ENCODE measurements at places on chromosomes 6 and 20.

- no peak for DNase-seq
These were observed 25.4 kb downstream of the UNC5CL start for GRCh38 chr6:41013466-41014153.

DNA sequence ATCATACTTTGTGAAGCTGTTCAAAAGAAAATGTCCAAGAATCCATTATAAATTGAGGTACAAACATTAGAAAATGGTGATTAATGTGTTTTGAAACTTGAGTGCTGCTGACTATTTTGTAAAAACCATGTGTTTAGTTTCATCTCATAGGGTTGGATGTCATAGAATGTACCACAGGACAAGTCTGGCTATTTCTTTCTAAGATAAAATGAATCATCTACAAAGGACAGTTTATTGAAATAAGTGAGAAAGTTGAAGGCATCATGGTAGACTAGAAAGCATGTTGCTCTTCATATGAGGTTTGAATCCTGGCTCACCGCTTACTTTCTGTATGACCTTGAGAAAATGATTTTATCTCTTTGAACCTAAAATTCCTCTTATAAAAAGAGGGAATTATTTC, 29.2 kb upstream of the SMAP1 start:
- DNase-seq: no peak

GRCh38 chr6:157225575-157225995, 97.7 kb downstream of the TMEM242 start:
- no peak for DNase-seq

DNA sequence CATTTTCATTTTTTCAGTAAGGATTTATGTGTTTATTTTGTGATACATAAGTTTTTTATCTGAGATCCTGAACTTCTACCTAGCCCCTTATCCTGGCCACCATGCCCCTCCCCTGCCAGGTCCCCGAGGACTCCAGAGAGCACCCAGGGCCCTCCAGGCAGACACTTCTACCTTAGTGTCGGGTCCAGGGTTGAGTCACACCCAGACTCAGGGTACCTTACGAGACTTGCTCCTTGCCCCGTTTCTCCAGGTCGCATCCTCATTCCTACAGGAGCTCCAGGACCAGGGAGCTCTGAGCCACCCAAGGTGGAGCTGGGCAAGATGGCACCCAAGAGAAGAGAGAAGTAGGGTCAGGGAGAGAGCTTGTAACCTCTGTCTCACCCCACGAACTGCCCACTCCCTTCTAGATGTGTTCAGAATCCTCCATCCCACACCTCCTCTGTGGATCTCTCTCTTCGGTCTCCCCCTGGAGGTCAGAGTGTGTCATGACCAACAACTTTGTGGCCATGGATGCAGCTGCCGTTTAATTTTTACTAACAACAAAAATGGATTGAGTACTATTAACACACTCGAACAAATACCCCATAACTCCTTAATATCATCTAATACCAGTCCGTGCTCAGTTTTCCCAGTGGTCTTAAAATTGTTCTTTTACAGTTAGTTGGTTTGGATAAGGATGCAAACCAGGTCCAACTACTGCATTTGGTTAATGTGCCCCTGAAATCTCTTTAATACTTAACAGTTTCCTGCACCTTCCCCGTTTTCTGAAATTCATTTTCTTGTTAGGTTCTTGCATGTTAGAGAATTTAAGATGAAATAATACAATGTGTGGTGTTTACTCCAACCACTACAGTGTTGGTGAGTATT, 130.6 kb upstream of the INSM1 start:
- no peak for DNase-seq

- DNase-seq: no peak
These were observed 2.5 kb downstream of the GRM4 start for GRCh38 chr6:34143196-34143883.

- no peak for DNase-seq
These were observed 371.1 kb upstream of the POU3F2 start for GRCh38 chr6:98463038-98464000.

- no peak for DNase-seq
These were observed 177.4 kb downstream of the MTFR2 start for GRCh38 chr6:136072691-136073090.

- DNase-seq: no peak
These were observed 58.3 kb upstream of the IYD start for GRCh38 chr6:150310539-150310938.

DNA sequence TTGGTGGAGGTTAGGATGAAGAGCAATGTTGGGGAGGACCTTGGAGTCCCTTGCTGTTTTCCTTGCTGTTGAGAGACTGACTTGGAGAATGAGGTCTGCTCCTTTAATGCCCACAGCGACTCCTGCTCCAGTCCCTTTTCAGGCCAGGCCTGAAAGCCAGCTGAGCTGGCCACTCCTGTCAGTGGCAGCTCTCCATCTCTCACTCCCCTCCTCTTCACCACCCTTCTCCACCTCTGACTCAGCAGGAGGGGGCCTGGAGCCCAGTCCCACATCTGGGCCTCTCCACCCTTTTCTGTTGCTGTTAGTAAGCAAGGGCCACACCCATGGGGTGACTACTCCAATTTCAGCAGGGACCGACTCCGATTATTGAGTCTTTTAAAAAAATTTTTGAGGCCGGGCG, 2.2 kb downstream of the SNX21 start:
- no peak for DNase-seq

All from activated CD4-positive, alpha-beta T cell treated with anti-CD3 and anti-CD28 coated beads for 1 hour (primary cell).